NCI-H2029 (cell line): ENCODE measurements at places on chromosomes 6 and 20.

- no peak for DNase-seq
These were observed 43.5 kb downstream of the ZFAND3 start for GRCh38 chr6:37862992-37863391.

DNA sequence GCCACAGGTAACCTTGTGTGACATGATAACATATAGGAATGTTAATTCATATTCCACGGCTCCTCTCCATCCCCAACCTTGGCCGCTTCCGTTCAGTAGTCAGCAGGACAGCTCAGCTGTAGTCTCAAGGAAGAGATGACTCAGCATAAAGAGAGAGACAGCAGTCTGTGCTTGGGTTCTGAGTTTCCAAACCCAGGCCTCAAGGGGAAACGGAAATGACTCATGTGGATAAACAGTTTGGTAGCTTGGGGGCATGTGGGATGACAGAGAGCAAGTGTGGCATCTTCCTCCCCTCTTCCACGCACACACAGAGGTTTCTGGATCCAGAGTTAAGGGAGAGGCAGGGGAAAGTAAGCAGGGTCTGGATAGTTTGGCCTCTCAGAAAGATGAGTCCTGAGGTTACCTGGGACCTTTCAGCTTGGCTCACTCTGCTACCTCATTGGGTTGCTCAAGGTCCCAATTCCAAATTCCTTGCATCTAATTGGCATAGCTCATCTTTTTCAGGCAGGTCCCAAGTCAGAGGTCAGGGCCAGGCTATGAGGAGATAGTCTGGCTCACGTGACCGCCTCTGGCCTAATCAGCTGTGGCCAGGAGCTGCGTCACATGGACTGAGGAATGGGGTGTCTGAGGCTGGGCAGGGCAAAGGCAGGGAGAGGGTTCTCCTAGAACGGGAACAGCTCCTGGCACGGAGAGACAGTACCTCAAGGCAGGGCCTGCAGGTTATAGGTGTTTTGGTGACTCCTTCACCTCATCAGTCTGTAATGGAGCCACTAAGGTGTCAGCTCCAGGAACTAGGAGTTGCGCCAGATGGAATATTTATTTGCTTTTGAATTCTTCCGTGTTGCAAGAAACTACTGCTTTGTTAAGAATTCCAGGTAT lies 36.5 kb upstream of the MLN start:
- peak; percentile 56 for DNase-seq

DNA sequence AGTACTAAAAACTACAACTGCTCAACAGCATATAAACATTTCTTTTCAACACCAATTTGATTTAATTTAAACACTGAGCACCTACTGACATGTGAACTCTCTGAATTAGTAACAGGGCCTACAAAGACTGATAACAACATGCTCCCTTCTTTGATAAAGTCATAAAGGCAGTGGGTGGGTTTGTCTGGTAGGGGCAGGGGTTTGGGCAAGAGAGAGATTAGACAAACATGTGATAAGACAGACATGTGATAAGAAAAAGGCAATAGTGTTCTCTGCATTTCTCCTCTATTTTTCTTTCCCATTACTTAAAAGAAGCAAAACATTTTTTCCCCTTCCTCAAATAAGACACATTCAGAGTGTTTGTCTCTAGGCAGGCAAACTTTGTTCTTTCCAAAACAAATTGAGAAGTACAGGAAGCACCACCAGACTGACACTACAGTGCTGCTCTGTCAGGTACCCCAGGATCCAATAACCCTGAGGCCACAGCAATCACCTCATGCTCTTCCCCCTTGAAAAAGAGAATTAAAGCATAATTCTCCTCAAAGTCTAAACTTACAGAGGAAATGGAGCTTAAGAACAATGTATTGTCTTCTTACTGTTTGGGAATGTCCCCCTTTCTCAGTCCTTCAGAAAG lies 11.9 kb downstream of the C6orf52 start:
- DNase-seq, result no peak

DNA sequence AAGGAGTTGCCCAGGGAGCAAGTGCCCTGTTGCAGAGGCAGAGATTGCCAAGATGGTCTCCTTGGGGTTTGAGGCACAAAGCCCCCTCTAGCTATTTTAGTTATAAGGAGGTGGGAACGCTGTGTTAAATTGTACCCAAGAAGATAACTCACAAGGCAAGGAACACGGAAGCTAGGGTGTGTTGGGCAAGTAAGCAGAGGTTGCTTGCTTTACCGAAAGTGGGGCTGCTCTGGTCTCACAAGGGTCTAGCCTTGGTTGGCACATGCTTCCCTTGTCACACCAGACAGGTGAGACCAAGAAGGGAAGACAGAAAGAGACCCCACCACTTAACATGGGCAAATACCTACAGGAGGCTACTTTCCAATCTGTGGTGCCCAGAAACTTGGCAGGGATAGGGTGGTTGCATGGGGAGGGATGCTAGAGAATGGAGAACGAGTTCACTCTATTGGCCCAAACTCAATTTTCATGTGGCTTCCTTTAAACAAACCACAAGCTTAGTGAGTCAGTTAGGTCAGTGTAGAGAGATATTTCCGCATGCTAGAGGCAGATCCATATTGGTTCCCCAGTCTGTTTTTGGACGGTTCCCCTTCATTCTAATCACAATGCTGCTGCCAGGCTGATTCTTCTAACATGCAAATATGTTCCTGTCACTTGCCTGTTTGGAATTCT lies 42.4 kb downstream of the PLAGL1 start:
- DNase-seq, result no peak

DNA sequence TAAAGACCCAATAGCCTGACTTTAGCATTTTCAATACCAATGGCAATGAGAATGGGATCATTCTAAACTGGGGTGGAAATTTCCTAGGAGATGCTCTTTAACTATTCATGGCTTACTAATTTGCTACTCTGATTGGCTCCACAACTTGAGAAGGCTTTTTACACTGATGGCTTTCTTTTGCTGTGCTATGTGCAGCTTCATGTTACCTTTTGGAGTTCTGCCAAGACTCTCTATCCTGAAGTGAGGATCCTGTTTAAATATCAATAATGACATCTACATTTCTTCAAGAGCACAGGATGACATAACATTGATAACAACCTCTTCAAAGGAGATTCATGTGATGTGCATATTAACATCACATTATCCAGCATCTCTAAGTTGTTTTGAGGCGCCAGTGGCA lies 43.4 kb upstream of the SIRPG start:
- peak; percentile 65 for DNase-seq

DNA sequence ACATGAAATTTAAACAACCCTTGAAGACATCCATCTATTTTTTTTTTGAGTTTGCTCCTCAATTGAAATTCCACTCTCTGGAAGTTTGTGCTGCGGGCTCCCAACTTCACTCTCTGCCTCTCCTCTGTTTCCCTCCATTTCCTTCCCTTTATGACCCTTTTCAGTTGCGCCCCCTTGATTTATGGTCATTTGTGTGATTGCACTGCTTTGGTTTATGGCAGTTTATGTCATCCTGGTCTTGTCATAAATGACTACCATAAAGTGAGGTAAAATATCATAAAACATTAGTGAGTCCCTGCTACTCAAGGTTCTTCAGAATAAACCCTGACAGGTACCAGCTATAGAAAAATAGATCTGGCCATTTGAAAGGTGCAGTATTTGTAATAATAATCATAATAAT lies 348.3 kb upstream of the ZFP64 start:
- DNase-seq, result no peak

DNA sequence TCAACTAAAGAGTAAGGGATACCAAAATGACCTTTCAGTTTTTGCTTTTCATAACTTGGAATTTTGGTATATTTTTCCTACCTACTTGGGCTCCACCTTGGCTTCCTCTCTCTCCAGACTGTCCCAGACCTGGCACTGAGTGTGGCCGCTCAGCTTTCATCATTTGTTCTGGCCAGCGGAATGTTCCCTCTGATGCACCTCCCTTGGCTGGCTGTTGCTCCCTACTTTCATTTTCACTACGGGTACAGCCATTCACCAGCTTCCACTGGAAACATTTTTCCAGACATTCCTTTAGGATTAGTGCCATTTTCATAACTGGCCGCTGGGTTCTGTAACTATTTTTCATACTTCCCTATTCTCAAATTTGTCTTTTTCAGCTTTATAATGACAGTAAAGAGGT lies 487.4 kb downstream of the TENT5A start:
- no peak for DNase-seq

DNA sequence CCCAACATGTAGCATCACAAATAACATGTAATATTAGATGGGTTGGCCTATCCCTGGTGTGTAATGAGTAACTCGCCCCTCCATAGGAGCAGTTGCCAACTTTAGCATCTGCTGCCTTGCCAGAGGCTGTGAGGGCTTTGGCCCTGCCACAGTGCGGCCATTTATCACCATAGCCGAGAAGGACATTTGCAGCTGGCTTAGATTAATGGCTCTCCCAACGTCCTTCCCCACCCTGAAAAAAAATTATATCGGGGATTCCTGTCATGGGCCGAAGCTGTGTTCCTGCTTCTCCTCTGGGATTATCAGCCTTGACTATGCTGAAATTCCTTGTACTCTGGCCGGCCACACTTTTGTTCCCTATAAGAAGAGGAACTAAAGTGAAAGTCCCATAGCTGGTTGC lies 7.6 kb upstream of the ADIG start:
- no peak for DNase-seq

- no peak for DNase-seq
These were observed 404.5 kb downstream of the SYNE1 start for GRCh38 chr6:152232501-152233151.

GRCh38 chr20:59733351-59733750 lies 129.0 kb downstream of the PHACTR3 start:
- DNase-seq, result no peak

- peak; percentile 26 for DNase-seq
These were observed 7.8 kb upstream of the PLTP start for GRCh38 chr20:45919542-45920399.

- no peak for DNase-seq
These were observed 77.0 kb downstream of the JPH2 start for GRCh38 chr20:44109951-44110361.

DNA sequence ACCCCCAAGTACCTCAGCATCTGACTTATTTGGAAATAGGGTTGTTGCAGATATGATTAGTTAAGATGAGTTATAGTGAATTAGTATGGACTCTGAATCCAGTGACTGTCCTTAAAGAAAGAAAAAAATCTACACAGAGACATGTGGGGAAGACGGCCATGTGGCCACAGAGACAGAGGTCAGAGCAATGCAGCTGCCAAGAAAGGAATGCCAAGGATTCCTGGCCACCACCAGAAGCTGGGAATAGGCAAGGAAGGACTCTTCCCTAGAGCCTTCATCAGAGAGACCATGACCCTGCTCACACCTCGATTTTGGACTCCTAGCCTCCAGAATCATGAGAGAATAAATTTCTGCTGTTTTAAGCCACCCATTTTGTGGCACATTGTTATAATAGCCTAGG lies 81.8 kb downstream of the FYN start:
- no peak for DNase-seq

GRCh38 chr6:170024940-170025339 lies 265.9 kb downstream of the DLL1 start:
- peak; percentile 90 for DNase-seq

- DNase-seq, result no peak
These were observed 226.1 kb upstream of the RREB1 start for GRCh38 chr6:6881438-6882225.

- DNase-seq, result no peak
These were observed 39.2 kb downstream of the GPR6 start for GRCh38 chr6:110017306-110017705.
